ENCODE measurements at places on chromosomes 2 and 18. TPM values are rescaled to one million over a fixed set of nuclear protein-coding genes. Genes with fewer than 3 reads are reported as not detected.

DNA sequence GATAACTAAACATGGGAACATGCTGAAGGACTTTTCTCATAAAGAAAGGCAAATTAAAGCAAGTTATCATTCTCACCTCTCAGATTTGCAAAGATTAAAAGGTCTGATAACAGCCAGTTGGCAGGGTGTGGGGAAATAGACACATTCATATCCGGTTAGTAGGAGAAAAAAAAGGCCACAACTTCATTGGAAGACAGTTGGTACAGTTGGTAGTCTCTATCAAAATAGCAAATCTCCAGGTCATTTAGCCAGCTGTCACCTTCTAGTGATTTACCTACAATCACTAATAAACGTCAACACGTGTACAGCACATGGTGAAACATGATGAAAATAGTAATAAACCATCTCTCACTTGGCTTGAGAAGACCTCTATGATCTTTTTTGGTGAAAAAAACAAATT lies 16.6 kb downstream of the INPP5D start:
- DNase-seq, result no peak
- H3K36me3 ChIP-seq, result peaks cover 9% of the 10 kb centered on the region
- H3K27ac ChIP-seq, result no peak overlapping the region
- no peaks in the 10 kb centered on the region for H3K27me3 ChIP-seq

DNA sequence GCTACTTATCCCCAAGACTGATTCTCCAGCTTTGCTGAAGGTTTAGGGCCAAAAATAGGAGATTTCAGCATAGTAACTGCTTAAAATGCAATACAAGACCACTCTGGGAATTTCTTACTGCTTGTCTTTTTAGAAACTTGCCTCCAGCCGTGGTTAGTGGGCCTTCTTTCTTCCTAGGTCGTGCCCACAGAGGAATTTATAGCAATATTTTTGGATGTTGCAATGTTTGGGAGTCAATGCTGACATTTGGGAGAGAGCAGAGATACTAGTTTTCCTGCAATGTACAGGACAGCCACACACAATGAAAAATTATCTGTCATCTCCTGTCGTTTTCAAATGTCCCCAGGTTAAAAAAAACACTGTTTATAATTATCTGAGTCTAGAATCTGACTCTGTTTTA lies 25.6 kb upstream of the CERS6 start:
- H3K4me1 ChIP-seq, result peaks cover 33% of the 10 kb centered on the region
- H3K36me3 ChIP-seq, result no peaks in the 10 kb centered on the region
- H3K27ac ChIP-seq, result no peak overlapping the region
- no peak overlapping the region for H3K4me3 ChIP-seq

DNA sequence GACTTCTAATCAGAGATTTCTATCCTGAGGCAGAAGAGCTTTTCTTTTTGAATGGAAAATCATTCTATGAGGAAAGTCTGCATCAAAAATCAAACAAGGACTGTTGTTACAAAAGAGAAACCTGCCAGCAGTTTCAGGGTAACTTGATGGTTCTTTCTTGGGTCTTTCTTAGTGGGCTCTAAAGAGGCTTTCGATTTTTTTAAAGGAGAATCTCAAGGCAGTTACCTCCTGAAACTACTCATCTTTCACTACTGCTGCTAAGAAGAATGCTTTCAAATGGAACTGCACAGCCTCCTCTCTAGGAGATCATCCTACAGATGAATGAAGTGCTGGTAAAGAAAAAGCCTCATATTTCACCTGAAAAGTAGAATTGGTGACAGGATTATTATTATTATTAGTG lies 272.3 kb downstream of the ERBB4 start:
- no peak for DNase-seq
- no peaks in the 10 kb centered on the region for H3K27me3 ChIP-seq
- H3K27ac ChIP-seq, result no peak overlapping the region
- H3K36me3 ChIP-seq, result no peaks in the 10 kb centered on the region
- no peaks in the 10 kb centered on the region for H3K4me1 ChIP-seq

DNA sequence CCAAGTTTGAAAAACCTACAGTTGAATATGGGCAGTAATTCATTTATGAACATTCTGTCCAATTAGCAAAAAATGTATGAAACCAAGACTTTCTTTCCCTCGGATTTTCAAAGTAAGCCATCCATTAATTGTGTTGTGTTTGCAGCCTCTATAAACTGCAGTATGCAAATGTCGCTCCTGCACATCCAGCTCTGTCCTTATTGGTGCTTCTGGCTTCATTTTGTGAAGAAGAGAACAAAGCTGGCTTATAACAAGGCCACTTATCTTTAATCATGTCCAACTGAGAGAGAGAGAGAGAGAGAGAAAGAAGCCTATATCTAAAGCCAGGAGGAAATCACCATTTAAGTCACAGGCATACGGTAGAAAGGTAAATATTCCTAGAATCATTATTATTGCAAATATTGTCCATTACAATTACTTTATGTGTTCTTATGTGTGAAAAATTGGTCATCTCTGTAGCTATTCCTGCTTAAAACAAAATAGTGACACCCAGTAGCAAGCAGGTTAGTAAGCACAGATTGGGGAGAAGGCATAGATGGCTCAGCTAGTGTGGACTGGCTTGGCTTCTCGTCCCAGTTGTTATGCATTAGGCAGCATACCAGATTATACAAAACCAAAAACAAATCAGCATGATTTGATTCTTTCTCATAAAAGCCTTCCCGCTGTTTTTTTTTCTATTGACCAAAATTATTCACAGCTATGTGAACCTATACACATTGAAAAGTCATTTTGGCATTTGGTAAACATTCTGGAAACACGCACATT lies 726.4 kb upstream of the SOX11 start:
- no peak for DNase-seq
- H3K4me1 ChIP-seq, result no peaks in the 10 kb centered on the region
- H3K27ac ChIP-seq, result no peak overlapping the region
- no peaks in the 10 kb centered on the region for H3K27me3 ChIP-seq
- H3K36me3 ChIP-seq, result no peaks in the 10 kb centered on the region

DNA sequence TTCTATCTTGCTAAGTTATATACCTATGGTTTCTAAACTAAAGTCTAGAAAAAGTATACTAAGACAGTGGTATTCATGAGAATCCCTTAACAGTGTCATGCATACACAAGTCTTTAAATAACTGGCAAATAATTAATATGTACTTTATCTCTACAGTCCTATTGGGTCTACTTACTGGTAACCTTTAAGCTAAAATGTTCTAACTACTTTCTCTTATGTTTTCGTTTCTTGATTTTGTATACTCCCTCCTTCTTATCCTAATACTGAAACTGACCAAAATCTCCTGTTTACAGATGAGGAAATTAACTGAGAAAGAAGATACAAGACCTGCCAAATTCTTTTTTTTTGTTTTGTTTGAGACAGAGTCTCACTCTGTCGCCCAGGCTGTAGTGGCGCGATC lies 74.6 kb downstream of the CCDC88A start:
- H3K36me3 ChIP-seq, result no peaks in the 10 kb centered on the region
- no peaks in the 10 kb centered on the region for H3K4me1 ChIP-seq
- no peaks in the 10 kb centered on the region for H3K27me3 ChIP-seq
- H3K4me3 ChIP-seq, result no peak overlapping the region

- H3K27ac ChIP-seq, result no peak overlapping the region
- no peaks in the 10 kb centered on the region for H3K4me1 ChIP-seq
- H3K27me3 ChIP-seq, result no peaks in the 10 kb centered on the region
- DNase-seq, result no peak
- no peak overlapping the region for H3K4me3 ChIP-seq
These were observed 89.4 kb upstream of the MAP2 start for GRCh38 chr2:209334188-209335017.

GRCh38 chr18:48889981-48890762 lies 60.6 kb downstream of the SMAD7 start:
- H3K27me3 ChIP-seq, result no peaks in the 10 kb centered on the region
- no peaks in the 10 kb centered on the region for H3K4me1 ChIP-seq
- H3K4me3 ChIP-seq, result no peak overlapping the region
- H3K36me3 ChIP-seq, result no peaks in the 10 kb centered on the region
- DNase-seq, result no peak

GRCh38 chr18:76451396-76452331 lies 43.4 kb downstream of the ZNF516 start:
- H3K27me3 ChIP-seq, result no peaks in the 10 kb centered on the region
- no peak overlapping the region for H3K27ac ChIP-seq
- no peaks in the 10 kb centered on the region for H3K36me3 ChIP-seq
- H3K4me1 ChIP-seq, result peaks cover 15% of the 10 kb centered on the region

Gene ANKRD36
- total RNA-seq, result 18.8 TPM

Gene HOXD4
- total RNA-seq, result not detected

Gene NT5C1B
- total RNA-seq, result not detected

Gene MATN3
- total RNA-seq, result not detected

Gene SLC35F5
- total RNA-seq, result 30.8 TPM
